ENCODE measurements at places on chromosomes 5 and 9. TPM values are rescaled to one million over a fixed set of nuclear protein-coding genes. Genes with fewer than 3 reads are reported as not detected.

DNA sequence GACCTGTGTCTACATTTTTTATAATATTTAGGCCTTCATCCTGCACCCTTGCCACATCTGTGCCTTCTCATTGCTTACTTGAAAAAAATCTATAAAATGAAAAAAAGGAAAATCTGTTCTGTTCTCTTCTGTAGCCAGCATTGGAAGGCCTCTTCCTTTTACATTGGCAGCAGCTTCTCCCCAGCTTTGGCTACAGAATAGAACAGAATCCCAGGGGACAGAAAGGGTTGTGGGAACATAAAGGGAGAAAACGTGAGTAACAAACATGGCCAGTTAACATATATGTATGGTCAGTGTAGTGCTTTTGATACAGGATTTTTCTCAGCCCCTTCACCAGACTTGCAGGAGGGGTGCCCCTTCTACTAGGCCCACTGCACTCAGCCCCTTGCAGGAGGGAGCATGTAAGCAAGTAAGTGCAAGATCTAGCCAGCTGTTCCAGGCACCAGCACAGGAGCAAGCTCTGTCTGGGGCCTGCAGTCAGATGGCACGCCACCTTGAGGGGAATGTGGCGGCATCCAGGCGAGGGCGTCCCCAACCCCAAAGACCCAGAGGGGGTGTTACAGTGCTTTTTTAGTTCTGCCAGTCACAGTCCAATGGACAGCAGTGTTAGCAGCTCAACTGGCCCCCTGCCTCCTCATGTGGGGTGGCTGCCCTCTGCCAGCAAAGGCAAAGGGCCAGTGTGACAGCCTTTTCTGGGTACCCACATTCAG, 330.5 kb upstream of the ZNF462 start:
- DNase-seq = no peak

DNA sequence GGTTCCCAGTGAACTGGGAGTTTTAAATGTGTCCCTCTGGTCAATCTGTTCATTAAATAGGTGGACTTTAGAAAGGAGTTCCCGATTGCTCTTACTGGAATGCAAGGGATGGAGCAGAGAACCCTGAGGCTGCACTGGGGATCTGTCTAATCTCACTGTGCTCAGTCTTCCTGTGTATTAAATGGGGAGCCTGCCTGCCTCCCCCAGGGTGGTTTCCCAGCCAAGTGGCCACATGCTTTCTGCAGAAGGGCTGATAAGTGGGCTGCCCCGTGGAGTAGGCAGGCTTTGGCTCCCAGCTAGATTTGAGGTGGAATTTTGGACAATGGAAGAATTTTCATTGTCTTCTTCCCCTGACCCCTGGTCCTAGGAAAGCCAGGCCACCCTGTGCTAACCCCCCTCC, 14.0 kb upstream of the PHYHD1 start:
- DNase-seq = no peak

DNA sequence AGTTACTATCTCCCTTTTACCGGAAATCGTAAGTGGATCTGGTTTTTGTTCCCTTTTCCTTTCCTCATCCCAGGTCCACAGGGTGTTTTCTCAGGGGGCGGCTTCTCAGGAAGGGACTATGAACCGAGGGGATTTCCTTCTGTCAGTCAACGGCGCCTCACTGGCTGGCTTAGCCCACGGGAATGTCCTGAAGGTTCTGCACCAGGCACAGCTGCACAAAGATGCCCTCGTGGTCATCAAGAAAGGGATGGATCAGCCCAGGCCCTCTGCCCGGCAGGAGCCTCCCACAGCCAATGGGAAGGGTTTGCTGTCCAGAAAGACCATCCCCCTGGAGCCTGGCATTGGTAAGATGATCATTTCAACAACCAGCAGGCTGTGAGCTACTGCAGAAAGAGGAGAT, 75.8 kb downstream of the GOLPH3 start:
- no peak for DNase-seq

DNA sequence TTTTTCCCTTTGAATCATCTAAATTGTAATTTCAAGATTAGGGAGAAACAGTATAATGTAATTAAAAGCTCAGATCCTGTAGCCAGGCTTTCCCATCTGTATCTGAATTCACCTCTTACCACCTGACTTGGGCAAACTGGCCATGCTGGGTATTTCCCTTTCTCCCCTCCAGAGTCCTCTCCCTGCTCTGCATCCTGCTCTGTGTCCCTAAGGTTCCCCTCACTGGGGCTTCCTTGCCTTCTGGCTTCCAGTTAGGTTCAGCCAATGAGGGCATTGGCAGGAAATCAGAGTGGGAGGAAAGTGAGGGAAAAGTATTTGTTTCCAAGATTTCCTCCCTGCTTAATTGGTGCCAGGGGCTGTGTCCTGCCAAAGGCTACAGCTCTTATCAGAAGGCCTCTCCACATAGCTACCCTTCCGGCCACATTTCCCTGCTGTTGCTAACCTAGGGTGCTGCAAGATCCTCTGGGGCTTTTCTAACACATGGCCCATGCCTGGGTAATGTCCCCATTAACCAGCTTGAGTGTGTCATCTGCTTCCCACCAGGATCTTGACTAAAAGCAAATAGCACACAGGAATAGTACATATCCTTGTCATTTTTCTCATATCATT, 51.0 kb upstream of the MPDZ start:
- DNase-seq = no peak

- no peak for DNase-seq
Observed at GRCh38 chr5:80745490-80745889, 90.7 kb upstream of the DHFR start.

GADD45G gene
- total RNA-seq = 5.3 TPM

TENT4A gene
- 18.5 TPM for total RNA-seq

NPR3 gene
- 0.58 TPM for total RNA-seq

BICD2 gene
- 6.2 TPM for total RNA-seq

Data from left colon (tissue), 2 donors.